ENCODE measurements at places on chromosomes 16 and 17.

- no peak for ATAC-seq
Observed at GRCh38 chr17:70313086-70313852, 143.9 kb downstream of the KCNJ2 start.

DNA sequence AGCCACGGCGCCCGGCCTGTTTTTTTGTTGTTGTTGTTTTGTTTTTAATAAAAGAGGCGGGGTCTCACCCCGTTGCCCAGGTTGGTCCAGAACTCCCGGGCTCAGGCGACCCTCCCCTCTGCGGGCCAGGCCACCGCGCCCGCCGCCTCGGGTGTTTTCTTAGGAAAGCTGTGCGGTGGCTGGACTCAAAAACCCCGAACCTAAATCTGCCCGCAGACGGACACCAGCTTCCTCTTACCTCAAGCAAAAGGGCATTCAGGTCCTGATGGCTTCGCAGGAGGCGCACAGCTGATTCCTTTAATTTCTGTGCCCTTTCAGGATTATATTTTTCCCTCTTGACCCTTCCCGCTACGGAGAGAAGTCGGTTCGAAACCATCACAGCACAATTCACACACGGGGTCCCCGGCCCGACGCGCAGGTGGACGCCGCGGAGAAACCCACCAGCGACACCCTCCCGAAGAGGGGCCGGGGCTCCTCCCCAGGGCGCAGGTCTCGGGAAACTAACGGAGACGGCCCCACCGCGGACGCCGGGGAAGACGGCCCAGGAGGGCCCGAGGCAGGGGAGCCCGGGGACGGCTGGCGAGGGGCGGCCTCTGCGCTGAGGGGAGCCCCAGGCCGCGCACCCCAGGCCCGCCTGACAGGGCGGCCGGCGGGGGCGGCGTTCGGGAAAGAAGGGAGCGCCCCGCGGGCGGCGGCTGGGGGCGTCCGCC lies 653 bp downstream of the FANCA start:
- peak; percentile 17 for ATAC-seq

DNA sequence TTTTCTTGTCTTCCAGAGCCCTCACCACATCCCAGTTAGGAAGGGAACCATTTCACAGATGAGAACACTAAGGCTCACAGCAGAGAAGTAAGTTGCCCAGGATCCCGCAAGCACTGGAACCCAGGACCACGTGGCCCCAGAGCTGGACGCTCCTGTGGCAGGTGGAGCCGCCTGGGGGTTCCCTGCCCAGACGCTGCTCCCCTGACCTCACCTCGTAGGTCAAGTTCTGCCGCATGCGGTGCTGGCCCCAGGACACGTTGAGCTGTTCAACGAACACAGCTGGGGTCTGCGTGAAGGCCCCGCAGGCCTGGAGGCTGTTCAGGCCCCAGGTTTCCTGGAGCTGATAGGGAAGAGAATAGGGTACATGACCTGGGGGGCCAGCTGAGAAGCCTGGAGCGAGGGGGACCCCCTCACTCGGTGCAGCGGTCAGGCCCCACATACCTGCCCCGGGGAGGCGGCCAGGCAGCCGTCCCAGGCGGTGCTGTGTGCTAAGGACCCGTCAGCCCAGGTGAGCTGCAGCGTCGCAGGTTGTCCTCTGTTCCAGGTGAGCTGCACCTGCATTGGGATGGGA lies 54.1 kb downstream of the RMI2 start:
- ATAC-seq = no peak

- no peak for ATAC-seq
Observed at GRCh38 chr16:78005881-78006280, 16.5 kb upstream of the CLEC3A start.

DNA sequence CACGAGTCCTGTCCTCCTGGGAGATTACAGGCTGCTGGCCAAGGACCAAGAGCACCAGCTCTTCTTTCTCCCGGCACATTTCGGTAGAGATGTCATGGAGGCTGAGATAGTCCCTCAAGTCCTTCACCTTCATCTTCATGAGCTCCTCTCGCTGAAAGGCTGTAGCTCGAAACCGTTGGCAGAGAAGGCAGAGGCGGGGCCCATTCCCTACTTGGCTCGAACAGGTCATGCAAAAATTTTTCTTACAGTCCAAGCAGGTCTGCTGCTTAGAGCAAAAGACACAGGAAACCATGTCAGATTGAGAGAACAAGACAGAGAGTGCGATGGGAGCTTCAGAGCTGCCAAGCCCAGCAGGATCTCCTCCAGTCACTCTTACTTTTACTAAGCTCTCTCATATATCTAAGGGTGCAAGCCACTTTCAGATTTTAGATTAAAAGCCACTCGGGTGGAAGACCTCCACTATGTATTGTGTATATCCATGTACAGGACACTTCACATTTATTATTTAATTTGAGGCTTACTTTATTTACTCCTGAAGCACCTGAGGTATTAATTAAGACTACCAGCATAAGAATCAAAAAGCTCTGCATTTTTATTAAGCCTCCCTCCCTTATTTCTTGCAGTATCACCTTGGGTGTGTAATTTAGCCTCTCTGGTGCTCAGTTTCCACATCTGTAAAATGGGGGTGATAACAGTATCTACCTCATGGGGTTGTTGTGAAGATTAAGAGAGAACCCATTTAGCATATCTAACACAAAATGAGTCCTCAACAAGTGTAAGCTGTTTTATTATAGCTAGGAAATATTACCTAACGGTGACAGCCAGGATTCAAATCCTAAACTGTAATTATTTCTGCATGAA lies 41.4 kb downstream of the LIG3 start:
- ATAC-seq = no peak

DNA sequence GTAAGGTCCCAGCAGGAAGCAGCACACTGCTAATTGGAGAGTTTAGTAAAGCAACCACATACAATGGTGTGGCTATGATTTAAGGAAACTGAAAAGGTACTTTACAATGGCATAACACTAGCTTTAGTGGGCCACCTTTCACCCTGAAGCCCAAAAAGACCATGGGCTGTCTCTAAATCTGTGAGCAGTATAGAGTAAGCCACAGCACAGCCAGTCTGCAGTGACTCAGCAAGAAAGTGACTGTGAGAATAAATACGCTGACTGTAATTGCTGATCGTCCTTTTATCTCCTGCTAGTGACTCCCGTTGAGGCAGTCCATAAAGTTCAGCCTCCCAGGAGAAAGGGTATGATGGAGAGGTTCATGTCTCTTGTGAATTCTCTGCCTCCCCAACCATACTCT lies 679.8 kb upstream of the KIF2B start:
- ATAC-seq = no peak

- no peak for ATAC-seq
Observed at GRCh38 chr17:83145358-83145738, 65.9 kb downstream of the METRNL start.

Measured in activated CD4-positive, CD25-positive, alpha-beta regulatory T cell treated with anti-CD3 and anti-CD28 coated beads, Interleukin-2, amount 50 U/mL, for 24 hours (primary cell).